Tibial nerve (tissue), 4 donors: ENCODE measurements at places on chromosomes 2 and 18. TPM values are rescaled to one million over a fixed set of nuclear protein-coding genes. Genes with fewer than 3 reads are reported as not detected.

GRCh38 chr2:177611310-177611886 lies 218.8 kb downstream of the AGPS start:
- no peak overlapping the region for H3K27ac ChIP-seq
- DNase-seq: no peak
- no peaks in the 10 kb centered on the region for H3K27me3 ChIP-seq
- H3K4me3 ChIP-seq: no peak overlapping the region
- H3K4me1 ChIP-seq: no peaks in the 10 kb centered on the region

GRCh38 chr2:216519154-216519762 lies 20.6 kb downstream of the RPL37A start:
- no peak overlapping the region for H3K4me3 ChIP-seq
- DNase-seq: peak; percentile 53
- H3K36me3 ChIP-seq: no peaks in the 10 kb centered on the region
- peaks cover 9% of the 10 kb centered on the region for H3K4me1 ChIP-seq
- H3K27ac ChIP-seq: no peak overlapping the region

The SNTG2 gene
- total RNA-seq: 9.0 TPM

- no peaks in the 10 kb centered on the region for H3K27me3 ChIP-seq
- no peaks in the 10 kb centered on the region for H3K4me1 ChIP-seq
Measured at GRCh38 chr2:237935740-237936452, 30.9 kb upstream of the UBE2F start.

GRCh38 chr2:168895771-168896170 lies 5.3 kb upstream of the G6PC2 start:
- H3K36me3 ChIP-seq: no peaks in the 10 kb centered on the region
- DNase-seq: no peak
- no peak overlapping the region for H3K27ac ChIP-seq
- no peaks in the 10 kb centered on the region for H3K4me1 ChIP-seq
- H3K27me3 ChIP-seq: no peaks in the 10 kb centered on the region

DNA sequence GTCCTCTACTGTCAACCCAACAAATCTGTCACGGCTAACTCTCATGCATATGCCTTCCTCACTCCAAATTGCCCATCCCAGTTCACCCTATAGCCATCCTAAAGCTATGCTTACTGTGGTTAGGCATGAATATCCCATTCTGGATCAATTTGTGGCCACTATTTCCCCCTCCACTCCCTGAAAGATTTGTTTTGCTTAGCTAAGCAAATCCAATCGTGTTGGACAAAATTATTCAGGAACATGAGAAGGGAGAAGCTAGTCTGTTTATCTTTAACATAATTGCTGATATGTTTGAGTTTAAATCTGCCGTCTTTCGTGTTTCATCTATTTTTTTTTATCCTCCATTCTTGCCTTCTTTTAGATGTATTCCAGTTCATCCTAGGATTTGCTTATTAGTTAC lies 43.6 kb downstream of the PPM1B start:
- H3K4me3 ChIP-seq: no peak overlapping the region
- peaks cover 16% of the 10 kb centered on the region for H3K36me3 ChIP-seq
- DNase-seq: no peak
- no peaks in the 10 kb centered on the region for H3K4me1 ChIP-seq
- H3K27me3 ChIP-seq: no peaks in the 10 kb centered on the region
- no peak overlapping the region for H3K27ac ChIP-seq

DNA sequence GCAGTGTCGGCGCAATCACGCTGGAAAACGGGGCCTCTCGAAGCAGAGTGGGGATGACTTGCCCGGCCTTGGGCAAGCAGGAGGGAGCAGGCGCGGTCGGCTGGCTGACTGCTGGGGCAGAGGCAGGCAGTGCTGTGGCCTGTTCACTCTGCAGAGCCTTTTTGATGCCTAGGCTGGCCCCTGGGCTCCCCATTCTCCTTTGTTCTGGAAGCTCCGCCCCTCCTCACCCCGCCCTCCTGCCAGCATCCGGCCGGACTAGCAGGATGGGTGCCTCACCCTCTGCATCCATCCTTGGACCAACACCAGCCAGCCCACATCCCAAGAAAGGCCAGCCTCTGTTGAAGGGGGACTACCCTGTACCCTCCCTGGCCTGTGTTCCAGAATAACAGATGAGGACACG lies at the start of gene ASPRV1:
Gene ASPRV1, minus strand, starts transcription at position 136 of the 400 bp plus-strand sequence. CDS start 195 bp downstream, outside the sequence.
- H3K4me3 ChIP-seq: no peak within 1 kb of the TSS
- H3K27me3 ChIP-seq: no peaks in the 10 kb centered on the region
- no peaks in the 10 kb centered on the region for H3K4me1 ChIP-seq

- no peak for DNase-seq
- H3K27me3 ChIP-seq: no peaks in the 10 kb centered on the region
- H3K27ac ChIP-seq: no peak overlapping the region
- no peak overlapping the region for H3K4me3 ChIP-seq
- H3K4me1 ChIP-seq: no peaks in the 10 kb centered on the region
Measured at GRCh38 chr2:119475225-119475856, 43.7 kb downstream of the TMEM37 start.

The RND3 gene
- total RNA-seq: 73.5 TPM

The RIT2 gene
- not detected for total RNA-seq

- H3K27me3 ChIP-seq: no peaks in the 10 kb centered on the region
- DNase-seq: no peak
- peak overlapping the region; percentile 79 for H3K27ac ChIP-seq
- H3K4me1 ChIP-seq: no peaks in the 10 kb centered on the region
- H3K4me3 ChIP-seq: no peak overlapping the region
- no peaks in the 10 kb centered on the region for H3K36me3 ChIP-seq
Measured at GRCh38 chr2:20423847-20424246, 23.0 kb upstream of the RHOB start.

The CDKL4 gene
- total RNA-seq: 0.22 TPM

The ANKRD30B gene
- total RNA-seq: 17.4 TPM

- no peaks in the 10 kb centered on the region for H3K36me3 ChIP-seq
- no peaks in the 10 kb centered on the region for H3K27me3 ChIP-seq
- H3K4me1 ChIP-seq: no peaks in the 10 kb centered on the region
- H3K4me3 ChIP-seq: no peak overlapping the region
- no peak overlapping the region for H3K27ac ChIP-seq
- no peak for DNase-seq
Measured at GRCh38 chr2:143139835-143140393, 10.7 kb downstream of the ARHGAP15 start.

The NPPC gene
- total RNA-seq: not detected

GRCh38 chr2:217223222-217223930 lies 363.5 kb upstream of the TNP1 start:
- H3K36me3 ChIP-seq: no peaks in the 10 kb centered on the region
- H3K27me3 ChIP-seq: no peaks in the 10 kb centered on the region
- H3K4me1 ChIP-seq: peaks cover 6% of the 10 kb centered on the region
- no peak overlapping the region for H3K27ac ChIP-seq
- no peak for DNase-seq

The FAP gene
- total RNA-seq: 6.9 TPM

GRCh38 chr2:154484338-154485099 lies 214.0 kb upstream of the KCNJ3 start:
- no peak overlapping the region for H3K4me3 ChIP-seq
- no peak overlapping the region for H3K27ac ChIP-seq
- no peaks in the 10 kb centered on the region for H3K27me3 ChIP-seq
- H3K4me1 ChIP-seq: no peaks in the 10 kb centered on the region

The AOX1 gene
- total RNA-seq: 87.3 TPM

The SEPTIN2 gene
- 585 TPM for total RNA-seq

GRCh38 chr2:202436626-202437025 lies 60.5 kb downstream of the BMPR2 start:
- no peaks in the 10 kb centered on the region for H3K36me3 ChIP-seq
- H3K4me3 ChIP-seq: no peak overlapping the region
- DNase-seq: no peak
- no peak overlapping the region for H3K27ac ChIP-seq

DNA sequence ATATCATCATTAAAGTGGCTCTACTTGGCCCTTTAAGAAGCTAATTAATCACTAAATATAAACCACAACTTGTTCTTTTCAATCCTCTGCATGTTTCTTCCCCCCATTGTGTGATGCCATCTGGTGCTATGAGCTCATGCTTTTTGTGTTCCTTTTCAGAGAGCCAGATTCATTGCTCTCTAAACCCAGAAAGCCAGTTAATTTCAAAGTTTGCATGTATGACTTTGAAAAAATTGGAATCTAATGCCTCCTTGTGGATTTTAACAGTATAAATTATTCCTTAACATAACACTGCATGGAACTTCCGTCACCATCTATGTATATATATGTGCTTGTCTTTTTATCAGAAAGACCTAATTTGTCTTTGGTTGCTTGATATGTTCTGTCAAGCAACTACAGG lies 31.1 kb downstream of the TMEM178A start:
- H3K4me1 ChIP-seq: no peaks in the 10 kb centered on the region
- DNase-seq: no peak
- no peaks in the 10 kb centered on the region for H3K36me3 ChIP-seq
- H3K27me3 ChIP-seq: no peaks in the 10 kb centered on the region
- no peak overlapping the region for H3K27ac ChIP-seq
- H3K4me3 ChIP-seq: no peak overlapping the region

DNA sequence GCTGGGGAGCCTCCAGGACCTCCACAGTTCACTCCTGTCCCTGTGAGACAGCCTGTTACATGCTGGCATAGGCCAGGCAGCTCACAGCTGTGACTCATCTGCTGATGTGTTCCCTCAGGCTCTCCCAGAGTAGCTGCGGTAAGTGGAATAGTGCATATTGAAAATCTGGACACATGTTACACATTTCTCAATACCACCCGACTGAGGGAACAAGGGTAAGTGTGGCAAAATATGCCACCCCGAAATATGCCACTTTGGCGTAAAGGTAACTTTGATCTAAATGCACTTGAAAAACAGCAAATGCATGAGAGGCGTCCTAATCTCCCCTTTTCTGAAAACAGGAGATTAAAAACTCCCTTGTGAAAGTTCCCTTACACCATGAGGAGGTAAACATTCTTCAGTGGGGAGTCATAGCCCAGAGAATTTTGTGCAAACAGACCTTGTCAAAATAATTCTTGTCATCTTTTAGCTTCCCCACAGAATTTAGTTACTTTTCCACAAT lies 557.9 kb downstream of the CCDC85A start:
- H3K27me3 ChIP-seq: no peaks in the 10 kb centered on the region
- H3K27ac ChIP-seq: no peak overlapping the region
- H3K36me3 ChIP-seq: no peaks in the 10 kb centered on the region
- DNase-seq: no peak
- H3K4me1 ChIP-seq: no peaks in the 10 kb centered on the region
- H3K4me3 ChIP-seq: no peak overlapping the region

DNA sequence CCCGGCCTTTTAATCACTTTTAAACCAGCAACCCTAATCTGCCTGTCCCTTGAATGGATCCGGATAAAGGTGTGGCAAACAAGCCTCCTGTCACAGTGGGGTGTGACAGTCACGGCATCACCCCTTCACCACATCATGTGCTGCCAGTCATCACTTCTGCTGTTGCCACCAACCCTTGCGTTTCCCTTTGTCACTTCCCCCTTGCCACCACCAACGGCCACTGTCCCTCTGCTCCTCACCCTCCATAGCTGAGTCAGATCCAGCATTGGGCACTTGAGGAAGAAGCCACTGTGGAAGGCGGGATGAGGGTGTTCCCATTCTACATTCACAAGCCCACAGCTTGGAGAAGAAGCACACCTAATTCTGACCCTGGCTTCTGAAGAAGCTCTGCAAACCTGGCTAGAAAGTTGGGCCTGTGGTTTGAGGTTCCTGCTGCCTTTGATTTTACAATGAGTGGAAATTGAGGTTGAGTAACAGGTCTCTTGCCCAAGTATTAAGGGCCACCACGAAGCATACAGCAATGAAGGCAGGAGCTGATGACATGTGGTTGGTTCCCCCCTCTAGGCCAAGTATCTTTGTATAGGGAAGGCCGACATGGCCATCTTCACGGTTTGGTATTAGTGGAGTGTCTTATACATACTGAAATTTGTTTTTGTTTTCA lies 22.9 kb upstream of the DARS1 start:
- H3K4me1 ChIP-seq: no peaks in the 10 kb centered on the region
- H3K27me3 ChIP-seq: no peaks in the 10 kb centered on the region
- no peak for DNase-seq
- no peak overlapping the region for H3K27ac ChIP-seq
- H3K36me3 ChIP-seq: no peaks in the 10 kb centered on the region

DNA sequence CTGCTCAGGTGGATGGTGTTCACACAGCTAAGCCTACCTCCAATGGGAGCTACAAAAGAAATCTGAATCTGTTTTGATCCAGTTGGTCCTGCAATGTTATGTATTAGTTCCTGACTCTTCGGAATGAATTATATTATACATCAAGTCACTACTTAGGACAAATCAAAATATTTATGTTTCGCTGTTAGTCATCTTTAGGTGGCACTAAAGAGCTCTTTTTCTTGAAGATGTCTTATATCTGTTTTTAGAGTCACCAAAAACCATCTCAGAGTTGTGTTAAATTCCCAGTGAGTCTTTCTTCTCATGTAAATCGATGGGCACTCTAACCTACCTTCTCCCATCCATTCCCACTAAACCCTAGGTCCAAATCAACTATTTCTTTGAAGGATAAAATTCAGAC lies 2.2 kb downstream of the DNER start:
- H3K4me1 ChIP-seq: peaks cover 15% of the 10 kb centered on the region
- no peak overlapping the region for H3K4me3 ChIP-seq
- no peak overlapping the region for H3K27ac ChIP-seq
- no peaks in the 10 kb centered on the region for H3K36me3 ChIP-seq
- no peak for DNase-seq

- H3K36me3 ChIP-seq: no peaks in the 10 kb centered on the region
- no peaks in the 10 kb centered on the region for H3K4me1 ChIP-seq
- H3K27ac ChIP-seq: no peak overlapping the region
- DNase-seq: no peak
- no peaks in the 10 kb centered on the region for H3K27me3 ChIP-seq
Measured at GRCh38 chr2:58574873-58575272, 333.7 kb upstream of the FANCL start.
